ENCODE measurements at places on chromosomes 12 and 14.

DNA sequence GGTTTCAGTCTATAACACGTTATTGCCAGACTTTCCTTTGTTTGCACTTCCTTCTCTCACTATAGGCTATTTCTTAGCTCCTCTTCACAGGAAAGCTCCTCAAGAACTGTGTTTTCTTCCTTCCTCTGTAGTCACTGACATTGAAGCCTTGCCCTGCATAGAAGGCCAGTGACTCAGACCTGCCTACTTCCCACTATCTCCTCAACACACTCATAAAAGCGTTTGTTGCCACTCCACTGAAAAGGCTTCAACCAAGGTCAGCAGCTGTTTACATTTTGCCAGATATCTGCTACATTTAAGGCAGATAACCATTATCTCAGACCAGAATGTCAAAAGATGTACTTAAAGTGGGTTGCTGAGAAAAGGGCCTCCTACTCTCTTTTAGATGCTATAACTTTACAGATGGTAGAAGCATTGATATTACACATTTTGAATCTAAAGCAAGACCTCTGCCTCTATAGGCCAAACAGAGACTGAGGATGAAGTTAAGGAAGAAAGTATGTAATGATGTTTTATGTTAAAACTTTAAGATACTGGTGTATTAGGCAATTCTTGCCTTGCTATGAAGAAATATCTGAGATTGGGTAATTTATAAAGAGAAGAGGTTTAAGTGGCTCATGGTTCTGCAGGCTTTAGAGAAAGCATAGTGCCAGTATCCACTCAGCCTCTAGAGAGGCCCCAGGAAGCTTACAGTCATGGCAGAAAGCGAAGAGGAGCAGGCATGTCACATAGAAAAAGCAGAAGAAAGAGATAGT lies 233.3 kb upstream of the FLRT2 start:
- DNase-seq, result no peak

DNA sequence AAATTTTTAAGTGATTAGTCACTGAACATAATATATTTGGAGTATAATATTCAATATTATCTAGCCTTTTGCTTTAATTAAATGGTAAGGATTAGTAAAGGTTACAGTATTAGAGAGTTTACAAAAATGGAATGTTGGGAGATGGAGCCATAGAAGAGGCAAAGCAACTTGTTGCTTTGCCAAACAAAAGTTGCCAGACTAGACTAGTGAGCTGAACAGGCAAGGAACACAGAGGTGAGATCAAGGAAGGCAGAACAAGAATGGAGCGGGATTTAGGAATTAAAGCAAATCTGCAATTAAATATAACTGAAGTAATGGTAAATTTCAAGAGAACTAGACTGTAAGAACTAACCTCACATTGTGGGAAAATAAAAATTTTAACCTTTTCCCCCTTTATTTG lies 5.1 kb downstream of the ARF6 start:
- no peak for DNase-seq

GRCh38 chr12:111143271-111143670 lies 222.9 kb upstream of the MYL2 start:
- DNase-seq, result no peak

DNA sequence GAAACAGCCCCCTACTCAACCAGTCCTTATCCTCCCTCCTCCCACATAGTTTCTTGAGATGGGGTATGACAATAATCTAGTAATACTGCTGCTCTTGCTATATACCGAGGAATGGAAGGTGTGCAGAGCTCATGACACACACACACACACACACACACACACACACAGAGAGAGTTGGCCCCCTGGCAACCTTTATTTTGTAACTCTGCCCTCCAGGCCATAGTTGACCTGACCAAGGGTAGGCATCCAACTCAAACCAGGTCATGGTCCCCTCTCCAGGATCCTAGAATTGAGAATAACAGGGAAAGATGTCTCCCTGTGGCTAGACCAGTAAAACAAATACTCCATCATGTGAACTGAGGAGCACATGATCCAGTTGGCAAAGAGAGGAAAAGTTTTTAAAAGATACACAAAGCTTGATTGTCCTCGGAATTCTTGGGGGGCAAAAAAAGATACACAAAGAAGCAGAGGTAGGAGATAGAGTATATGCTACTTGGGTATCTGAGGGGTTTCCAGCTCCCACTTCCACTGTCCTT lies 11.3 kb downstream of the ERO1A start:
- DNase-seq, result no peak

DNA sequence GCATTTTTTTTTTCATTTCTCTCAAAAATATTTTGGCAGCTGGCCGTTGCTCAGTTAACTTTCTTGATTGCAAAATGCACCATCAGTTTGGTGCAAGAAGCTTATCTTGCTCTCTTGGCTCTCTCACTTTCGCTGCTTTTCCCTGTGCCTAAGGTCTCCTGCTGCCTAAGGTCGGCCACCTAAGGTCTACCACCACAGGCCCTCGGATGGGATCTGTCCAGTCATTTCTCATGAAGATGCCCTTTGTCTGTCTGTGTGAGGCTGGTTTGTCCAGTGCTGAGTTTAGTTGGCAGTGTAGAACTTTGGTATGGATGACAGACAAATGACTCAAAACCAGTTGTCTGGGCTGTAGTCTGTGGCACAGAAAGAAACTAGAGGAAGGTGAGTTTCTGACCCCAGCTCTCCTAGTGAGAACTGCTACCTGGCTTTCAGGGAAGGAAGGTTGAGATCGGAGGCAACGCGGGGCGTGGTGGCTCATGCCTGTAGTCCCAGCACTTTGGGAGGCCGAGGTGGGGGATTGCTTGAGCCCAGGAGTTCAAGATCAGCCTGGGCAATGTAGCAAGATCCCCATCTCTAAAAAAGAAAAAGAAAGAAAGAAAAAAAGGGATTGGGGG lies 2.6 kb downstream of the MLXIP start:
- DNase-seq, result no peak

DNA sequence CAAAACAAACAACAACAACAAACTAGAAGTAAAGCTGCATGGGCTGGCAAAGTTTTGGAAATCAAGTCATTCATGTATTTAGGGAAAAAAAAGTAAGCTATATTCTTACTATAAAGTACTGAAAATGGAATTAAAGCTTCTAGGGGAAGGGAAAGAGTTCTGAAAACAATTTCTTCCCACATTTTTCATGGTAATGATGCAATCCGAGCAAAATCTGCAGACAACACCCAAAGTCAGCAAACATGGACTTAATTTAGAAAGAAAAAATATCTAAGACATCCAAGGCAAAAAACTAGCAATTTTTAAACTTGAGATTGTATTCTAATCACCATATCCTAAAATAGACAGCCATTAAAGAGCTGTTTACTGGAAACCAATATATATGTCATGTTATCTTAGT lies 86.3 kb downstream of the LRP6 start:
- DNase-seq, result no peak

GRCh38 chr14:63964113-63964512 lies 111.3 kb downstream of the SYNE2 start:
- DNase-seq, result no peak

- no peak for DNase-seq
Observed at GRCh38 chr14:71739273-71739990, 192.8 kb upstream of the RGS6 start.

GRCh38 chr14:51044961-51045360 lies 49.9 kb downstream of the TRIM9 start:
- no peak for DNase-seq

GRCh38 chr12:3885277-3886094 lies 12.3 kb upstream of the PARP11 start:
- DNase-seq, result no peak

GRCh38 chr12:110501399-110501751 lies 536 bp downstream of the VPS29 start:
- DNase-seq, result no peak

- no peak for DNase-seq
Observed at GRCh38 chr14:68927956-68928675, 51.0 kb downstream of the ACTN1 start.

DNA sequence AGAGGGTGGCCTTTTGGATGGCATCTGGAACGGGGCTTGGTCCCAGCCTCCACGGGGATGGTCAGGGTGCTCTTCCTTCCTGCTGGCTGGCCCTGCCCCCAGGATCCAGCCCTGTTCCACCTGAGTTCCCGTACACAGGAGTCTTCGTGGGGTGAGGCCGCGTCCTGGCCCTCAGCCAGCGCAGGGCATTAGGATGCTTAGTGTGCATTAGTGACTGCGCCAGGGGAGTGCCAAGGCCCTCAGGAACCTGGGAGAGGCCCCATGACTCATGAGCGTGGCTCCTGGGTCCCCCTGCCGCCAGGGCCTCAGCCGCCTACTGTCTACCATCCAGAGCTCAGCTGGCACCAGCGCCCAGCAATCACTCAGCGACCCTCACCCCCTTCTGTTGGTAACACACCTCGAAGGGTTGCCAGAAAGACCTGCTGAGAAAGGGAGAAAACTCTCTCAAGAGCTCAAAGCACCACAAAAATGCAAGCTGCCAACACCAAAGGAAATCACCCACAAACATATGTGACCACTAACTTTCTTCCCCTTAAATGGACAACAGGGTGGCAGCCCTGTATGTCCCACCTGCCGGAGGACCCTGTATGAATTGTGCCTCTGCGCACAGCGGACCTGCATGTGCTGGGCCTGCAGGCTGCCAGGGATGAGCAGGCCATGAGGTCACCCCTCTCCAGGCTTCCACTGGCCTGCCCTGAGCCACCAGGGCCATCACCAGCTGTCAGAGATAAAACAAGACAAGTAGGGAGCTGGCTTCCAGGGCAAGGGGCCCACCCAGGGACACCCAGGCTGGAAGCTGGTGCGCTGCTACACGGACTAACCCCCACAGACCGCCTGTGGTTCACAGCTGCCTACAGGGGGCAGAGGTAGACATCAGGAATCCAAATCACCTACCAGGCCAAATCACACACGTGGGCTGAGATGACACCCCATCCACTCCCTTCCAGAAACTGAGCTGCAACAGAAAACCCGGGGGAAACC lies 28.7 kb downstream of the CCDC85C start:
- no peak for DNase-seq

DNA sequence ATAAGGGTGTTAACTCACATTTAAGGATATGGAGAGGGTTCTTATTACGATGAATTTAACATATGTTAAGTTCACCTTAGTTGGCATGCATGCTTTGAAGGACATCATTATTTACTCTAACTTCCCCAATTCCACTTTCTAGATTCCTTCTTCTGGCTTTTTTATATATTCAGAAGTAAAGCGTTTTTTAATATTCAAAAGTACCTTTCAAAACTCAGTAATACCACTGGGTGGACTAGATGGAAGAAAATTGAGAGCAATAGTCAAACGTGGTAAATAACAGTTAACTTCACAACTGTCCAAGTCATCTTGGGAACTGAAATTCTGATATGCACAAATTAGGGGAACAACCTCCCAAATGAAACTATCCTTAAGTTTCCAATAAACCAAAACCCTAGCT lies 9.1 kb downstream of the SINHCAF start:
- DNase-seq, result no peak

DNA sequence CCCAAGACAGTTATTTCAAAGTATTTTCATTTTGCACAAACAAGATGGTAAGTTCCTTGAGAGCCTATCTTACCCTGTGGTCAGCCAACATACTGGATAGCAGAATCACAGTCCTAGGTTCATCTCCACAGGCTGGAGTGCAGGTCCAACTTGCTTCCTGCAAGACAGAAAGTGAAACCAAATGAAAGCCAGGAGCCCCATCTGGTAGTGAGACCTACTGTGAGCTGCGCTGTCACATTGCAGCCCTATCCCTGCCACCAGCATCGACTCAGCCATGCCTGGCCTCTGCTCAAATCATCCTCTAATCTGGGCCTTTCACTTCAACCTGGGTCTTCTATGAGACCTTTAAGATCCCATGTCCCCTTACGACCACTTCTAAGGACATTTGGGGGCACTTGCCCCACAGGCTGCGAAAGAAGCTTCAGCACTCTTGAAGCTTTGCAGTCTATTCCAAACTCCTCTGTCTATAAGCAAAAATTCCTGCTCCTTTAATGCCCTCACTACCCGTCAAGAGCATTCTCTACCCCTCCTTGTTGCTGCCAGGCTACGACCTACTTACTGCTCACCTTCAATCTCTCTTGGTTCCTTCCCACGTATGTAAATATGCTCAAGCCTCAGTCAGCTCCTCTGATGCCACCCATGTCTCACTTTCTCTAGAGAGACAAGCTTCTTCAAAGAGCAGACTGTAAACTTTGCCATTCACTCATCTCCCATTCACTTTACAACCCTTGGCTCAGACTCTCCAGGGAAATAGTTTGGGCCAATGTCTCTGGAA lies 55.9 kb upstream of the TSPAN11 start:
- DNase-seq, result no peak

- DNase-seq, result no peak
Observed at GRCh38 chr14:63478010-63478409, 65.2 kb downstream of the PPP2R5E start.

- no peak for DNase-seq
Observed at GRCh38 chr14:69882116-69882864, 3.1 kb downstream of the SMOC1 start.

GRCh38 chr12:54197010-54197409 lies 8.2 kb upstream of the SMUG1 start:
- DNase-seq, result no peak

GRCh38 chr14:99716091-99716849 lies 32.2 kb downstream of the CYP46A1 start:
- DNase-seq, result no peak

GRCh38 chr12:62720661-62721330 lies 214.2 kb downstream of the PPM1H start:
- no peak for DNase-seq

GRCh38 chr12:50825372-50825838 lies 17.3 kb upstream of the TMPRSS12 start:
- DNase-seq, result no peak

GRCh38 chr14:75995372-75996041 lies 9.9 kb downstream of the IFT43 start:
- no peak for DNase-seq

GRCh38 chr14:71604231-71604630 lies 328.0 kb upstream of the RGS6 start:
- no peak for DNase-seq

- no peak for DNase-seq
Observed at GRCh38 chr12:91542067-91542466, 359.4 kb upstream of the DCN start.

- no peak for DNase-seq
Observed at GRCh38 chr12:65325183-65325582, 46.7 kb downstream of the MSRB3 start.

- DNase-seq, result no peak
Observed at GRCh38 chr14:40674502-40674901, 932.2 kb upstream of the LRFN5 start.

- DNase-seq, result no peak
Observed at GRCh38 chr12:110343736-110344555, 59.6 kb downstream of the ANAPC7 start.

DNA sequence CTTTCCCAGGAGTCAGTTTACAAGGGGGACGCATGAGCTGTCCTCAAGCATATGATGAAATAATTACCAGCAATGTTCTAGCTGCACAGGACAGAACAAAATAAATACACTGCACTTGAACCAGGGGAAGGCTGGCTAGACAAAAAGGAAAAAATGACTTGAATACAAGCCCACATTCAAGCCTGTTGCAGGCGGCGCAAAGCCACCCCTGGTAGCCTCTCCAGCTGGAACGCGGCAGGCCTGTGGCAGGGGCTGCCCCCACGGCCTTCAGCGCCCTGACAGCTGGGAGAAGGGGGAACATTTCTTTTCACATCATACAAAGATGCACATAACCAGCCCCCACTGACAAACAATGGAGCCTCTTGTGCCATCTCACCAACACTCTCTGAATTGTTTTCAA lies 57.1 kb downstream of the TRAFD1 start:
- DNase-seq, result no peak

- DNase-seq, result no peak
Observed at GRCh38 chr14:88496414-88496813, 58.4 kb downstream of the PTPN21 start.

All from activated T-cell treated with anti-CD3 and anti-CD28 coated beads, Interleukin-2, amount 50 U/mL, for 1 hour (primary cell).